Activated naive CD4-positive, alpha-beta T cell treated with anti-CD3 and anti-CD28 coated beads, Interleukin-2, amount 10 ng/mL, durations not matched to agents 7 days and 5 days (primary cell): ENCODE measurements at places on chromosomes 7 and 10.

- H3K27me3 ChIP-seq, result no peaks in the 10 kb centered on the region
- no peak overlapping the region for H3K27ac ChIP-seq
- H3K4me3 ChIP-seq, result no peak overlapping the region
Observed at GRCh38 chr7:13880789-13881188, 108.7 kb downstream of the ETV1 start.

- H3K4me3 ChIP-seq, result no peak overlapping the region
- H3K36me3 ChIP-seq, result no peaks in the 10 kb centered on the region
- no peak for DNase-seq
- H3K4me1 ChIP-seq, result peaks cover 8% of the 10 kb centered on the region
- H3K27ac ChIP-seq, result no peak overlapping the region
Observed at GRCh38 chr10:88076027-88076880, 212.8 kb downstream of the PTEN start.

DNA sequence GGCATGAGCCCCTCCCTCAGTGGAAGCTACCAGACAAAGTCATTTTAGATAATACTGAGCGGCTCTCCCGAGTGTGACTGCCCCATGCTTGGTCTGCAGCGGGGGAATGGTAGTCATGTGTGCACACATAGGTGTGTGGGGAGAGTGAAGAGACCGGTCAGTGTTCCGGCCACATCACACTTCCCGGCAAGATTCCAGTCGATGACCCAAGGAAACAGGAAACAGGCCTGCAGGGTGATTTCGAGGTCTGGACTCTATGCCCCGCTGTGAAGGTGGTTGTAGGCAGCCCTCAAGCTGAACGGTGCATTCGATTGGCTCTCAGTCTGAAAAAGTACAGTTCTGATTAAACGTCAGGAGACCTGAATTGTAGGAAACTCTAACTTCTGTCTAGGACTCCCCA, 73.2 kb downstream of the SYPL1 start:
- peaks cover 44% of the 10 kb centered on the region for H3K27me3 ChIP-seq
- no peak for DNase-seq
- no peaks in the 10 kb centered on the region for H3K36me3 ChIP-seq
- peaks cover 33% of the 10 kb centered on the region for H3K4me1 ChIP-seq
- no peak overlapping the region for H3K4me3 ChIP-seq

GRCh38 chr10:76286536-76286935, 855.1 kb downstream of the LRMDA start:
- no peak for DNase-seq
- H3K27ac ChIP-seq, result no peak overlapping the region
- H3K4me3 ChIP-seq, result no peak overlapping the region
- no peaks in the 10 kb centered on the region for H3K36me3 ChIP-seq

- H3K4me3 ChIP-seq, result no peak overlapping the region
- no peak for DNase-seq
- no peaks in the 10 kb centered on the region for H3K36me3 ChIP-seq
- H3K27ac ChIP-seq, result no peak overlapping the region
- H3K27me3 ChIP-seq, result peaks cover 31% of the 10 kb centered on the region
- H3K4me1 ChIP-seq, result no peaks in the 10 kb centered on the region
Observed at GRCh38 chr7:36036590-36036989, 116.5 kb upstream of the EEPD1 start.
